ENCODE measurements at places on chromosomes 11 and 22.

DNA sequence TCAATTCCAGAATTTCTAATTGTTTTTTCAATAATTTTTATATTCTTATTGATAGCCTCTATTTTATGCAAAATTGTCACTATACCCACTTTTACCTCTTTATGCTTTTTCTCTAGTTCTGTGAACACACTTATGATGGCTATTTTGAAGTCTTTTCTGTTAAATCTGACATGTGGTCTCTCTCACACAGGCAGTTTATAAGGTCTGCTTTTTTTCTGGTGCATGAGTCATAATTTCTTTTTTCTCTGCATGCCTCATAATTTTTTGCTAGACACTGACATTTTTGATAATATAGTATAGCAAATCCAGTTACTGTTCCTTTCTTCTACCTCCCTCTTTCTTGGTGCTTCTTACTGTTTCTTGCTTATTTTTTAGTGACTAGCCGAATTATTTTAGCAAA lies 36.0 kb downstream of the ZBTB44 start:
- DNase-seq = no peak

- DNase-seq = peak; percentile 51
Measured at GRCh38 chr22:29478326-29479276, 1.4 kb upstream of the NEFH start.

GRCh38 chr22:27372969-27373670 lies 428.4 kb downstream of the MN1 start:
- peak; percentile 82 for DNase-seq

GRCh38 chr11:71395263-71395560 lies 53.0 kb downstream of the DHCR7 start:
- no peak for DNase-seq

DNA sequence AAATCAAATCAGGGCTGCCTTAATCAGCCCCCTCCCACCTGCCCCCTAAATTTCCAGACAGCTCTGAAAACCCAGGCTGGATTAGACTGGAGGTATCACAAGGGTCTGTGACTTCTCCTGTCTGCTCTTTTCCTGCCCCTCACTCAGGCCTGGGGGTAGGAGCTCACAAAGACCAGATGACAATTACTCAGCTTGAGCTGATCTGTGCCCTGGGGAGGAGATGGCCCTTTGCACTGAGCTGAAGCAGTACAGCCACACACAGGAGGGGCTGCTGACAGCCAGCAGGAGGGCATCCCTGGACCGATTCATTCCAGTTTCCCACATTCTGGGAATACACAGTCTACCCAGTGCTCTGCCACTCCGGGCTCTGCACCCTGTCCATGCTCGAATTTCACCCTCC lies 4.2 kb downstream of the ABCC8 start:
- no peak for DNase-seq

DNA sequence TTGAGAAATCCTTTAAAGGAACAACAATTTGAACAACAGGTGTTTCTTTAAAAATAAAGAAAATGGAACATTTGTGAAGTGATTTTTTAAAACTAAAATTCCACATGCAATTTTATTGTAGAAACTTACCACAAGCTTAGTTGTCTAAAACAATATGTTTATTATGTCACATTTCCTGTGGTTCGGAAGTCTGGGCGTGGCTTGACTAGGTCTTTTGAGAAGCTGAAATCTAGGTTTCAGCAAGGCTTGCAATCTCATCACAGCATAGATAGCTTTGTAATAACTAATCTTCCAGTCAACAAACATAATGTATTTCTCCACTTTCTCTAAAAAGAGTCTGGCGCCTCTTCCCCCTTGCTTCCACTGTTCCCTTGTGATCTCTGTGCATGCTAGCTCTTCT lies 27.0 kb downstream of the MS4A6A start:
- no peak for DNase-seq
